Gastrocnemius medialis (tissue), 4 donors: ENCODE measurements at places on chromosomes 1 and 21.

- no peak for DNase-seq
Measured at GRCh38 chr21:28975397-28975796, 17.3 kb downstream of the LTN1 start.

- no peak for DNase-seq
Measured at GRCh38 chr1:232510367-232511110, 119.4 kb downstream of the SIPA1L2 start.

GRCh38 chr1:235468970-235469369 is 35.3 kb downstream of the B3GALNT2 start:
- DNase-seq = no peak

DNA sequence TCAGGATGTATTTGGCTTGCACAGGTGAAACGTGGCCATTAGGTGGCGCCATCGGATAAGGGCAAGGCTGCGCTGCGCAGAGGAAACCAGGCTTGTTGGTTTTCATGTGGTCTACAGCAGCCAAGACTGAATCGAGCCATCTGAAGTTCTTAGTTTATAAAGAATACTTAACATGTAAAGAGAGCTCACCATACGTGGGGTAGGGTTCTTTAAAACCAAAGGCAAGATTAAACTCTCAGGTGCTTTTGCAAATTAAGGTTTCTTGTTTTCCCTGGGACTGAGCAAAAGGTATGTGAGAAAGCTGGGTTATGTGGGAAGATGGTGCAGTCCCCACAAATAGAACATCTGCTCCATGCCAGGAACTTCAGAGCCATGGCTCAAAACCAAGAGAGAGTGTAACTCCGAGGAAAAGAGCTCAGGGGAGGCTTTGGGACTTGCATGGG is 9.3 kb downstream of the MASP2 start:
- DNase-seq = peak; percentile 71

DNA sequence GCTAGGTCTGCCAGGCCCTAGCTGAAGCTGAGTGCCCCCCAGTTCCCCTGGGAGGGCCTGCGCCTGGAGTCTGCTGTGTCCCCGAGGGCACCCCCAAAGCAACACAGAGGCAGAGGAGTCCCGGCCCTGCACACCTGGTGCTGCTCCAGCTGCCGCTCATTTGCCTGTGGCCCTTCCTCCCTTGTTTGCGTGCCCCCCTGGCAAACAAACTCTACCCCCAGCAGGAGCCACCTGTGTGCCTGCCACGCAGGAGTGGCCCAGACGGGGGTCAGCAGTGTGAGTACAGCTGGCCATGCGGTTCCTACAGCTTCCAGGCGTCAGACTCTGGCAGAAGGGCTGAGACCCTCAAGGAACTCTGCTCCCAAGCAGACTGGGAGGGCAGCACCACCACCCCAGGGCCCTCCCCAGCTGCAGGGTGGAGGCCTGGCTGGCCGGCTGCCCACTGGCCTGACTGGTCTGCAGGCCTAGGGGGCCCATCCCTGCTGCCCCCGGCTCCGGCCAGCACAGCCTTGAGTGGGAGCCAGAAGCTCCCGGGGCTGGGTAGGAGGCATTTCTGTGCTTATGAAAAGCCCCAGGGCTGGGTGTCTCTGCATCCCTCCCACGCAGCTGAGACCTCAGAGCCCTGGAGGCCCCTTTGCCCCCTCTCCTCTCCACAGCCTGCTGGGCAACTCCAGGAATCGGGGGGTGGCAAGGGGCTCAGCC is 563 bp upstream of the TAS1R3 start:
- DNase-seq = no peak

GRCh38 chr1:28139025-28139712 is 37.3 kb downstream of the PTAFR start:
- no peak for DNase-seq

GRCh38 chr1:75522389-75522788 is 88.5 kb downstream of the SLC44A5 start:
- DNase-seq = no peak

GRCh38 chr1:157803851-157804250 is 16.1 kb downstream of the FCRL1 start:
- DNase-seq = no peak

- DNase-seq = no peak
Measured at GRCh38 chr1:160621633-160622413, 25.0 kb downstream of the SLAMF1 start.

- DNase-seq = no peak
Measured at GRCh38 chr21:35100349-35100811, 51.3 kb upstream of the RUNX1 start.

DNA sequence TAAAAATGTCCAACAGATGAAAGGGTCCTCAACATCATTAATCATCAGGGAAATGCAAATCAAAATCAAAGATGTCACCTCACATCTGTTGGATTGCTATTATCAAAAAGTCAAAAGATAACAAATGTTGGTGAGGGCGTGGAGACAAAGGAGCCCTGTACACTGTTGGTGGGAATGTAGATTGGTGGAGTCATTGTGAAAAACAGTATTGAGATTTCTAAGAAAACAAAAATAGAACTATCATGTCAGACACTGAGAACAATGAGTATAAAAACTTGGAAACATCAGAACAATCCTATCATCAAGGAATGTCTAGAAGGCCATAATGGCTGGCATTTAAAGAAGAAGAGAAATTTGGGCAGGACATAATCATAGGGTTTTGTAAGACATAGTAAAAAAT is 209.2 kb upstream of the PTGFR start:
- no peak for DNase-seq

DNA sequence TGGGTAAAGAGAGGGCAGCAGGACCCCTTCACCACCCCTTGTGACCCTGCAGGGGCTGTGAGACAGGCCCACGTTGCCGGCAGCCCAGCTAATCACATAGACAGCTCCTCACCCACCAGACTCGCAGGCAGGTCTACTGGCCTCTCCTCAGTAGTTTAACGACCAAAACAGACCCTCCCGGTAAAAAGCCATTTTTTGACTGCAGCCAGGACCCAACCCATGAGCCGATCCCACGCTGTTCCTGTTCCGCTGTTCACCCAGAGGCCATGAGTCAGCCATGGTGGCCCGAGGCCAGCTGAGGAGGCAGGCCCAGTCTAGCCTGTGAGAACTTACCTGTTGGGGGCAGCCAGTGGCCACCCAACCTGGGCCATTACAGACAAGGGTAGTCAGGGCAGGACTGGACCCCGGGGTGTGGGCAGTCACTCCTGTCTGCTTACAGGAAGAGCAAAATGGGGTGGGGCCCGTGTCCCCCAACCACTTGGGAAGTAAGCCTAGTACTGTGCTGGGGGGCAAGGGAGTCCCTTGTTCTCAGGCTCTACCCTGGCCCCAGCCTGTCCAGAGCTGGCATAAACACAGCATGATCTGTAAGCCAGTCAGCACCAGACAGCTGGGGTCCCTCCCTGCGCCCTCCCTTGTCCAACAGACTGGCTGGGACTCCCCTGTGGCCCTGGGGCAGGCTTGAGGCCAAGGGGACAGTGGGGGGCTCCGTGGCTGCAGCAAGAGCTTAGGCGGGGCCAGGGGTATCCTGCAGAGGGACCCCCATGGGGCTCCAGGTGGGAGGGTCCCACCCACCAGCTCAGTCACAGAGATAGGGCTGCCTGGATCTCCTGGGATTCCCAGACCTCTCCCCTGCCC is 61.9 kb downstream of the WNT9A start:
- DNase-seq = peak; percentile 54

DNA sequence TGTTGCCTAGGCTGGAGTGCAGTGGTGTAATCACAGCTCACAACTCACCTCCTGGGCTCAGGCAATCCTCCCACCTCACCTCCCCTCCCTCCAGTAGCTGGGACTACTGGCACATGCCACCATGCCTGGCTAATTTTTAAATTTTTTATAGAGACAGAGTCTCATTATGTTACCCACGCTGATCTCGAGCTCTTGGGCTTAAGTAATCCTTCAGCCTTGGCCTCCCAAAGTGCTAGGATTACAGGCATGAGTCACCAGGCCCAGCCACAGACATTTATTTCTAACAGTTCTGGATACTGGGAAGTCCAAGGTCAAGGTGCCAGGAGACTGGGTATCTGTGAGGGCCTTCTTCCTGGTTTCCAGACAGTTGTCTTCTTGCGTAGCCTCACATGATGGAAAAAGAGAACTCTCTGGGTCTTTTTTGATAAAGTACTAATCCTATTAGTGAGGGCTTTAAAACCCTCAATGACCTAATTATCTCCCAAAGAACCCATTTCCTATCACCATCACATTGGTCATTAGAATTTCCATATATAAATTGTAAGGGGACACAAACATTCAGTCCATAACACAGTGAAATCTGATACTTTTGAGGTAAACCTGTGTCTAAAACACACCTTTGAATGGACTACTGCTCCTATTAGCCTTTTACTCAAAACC is 67.9 kb downstream of the PHACTR4 start:
- DNase-seq = peak; percentile 77

- no peak for DNase-seq
Measured at GRCh38 chr1:218480137-218480536, 135.0 kb downstream of the TGFB2 start.

- DNase-seq = no peak
Measured at GRCh38 chr1:161158316-161159010, 837 bp upstream of the USP21 start.

DNA sequence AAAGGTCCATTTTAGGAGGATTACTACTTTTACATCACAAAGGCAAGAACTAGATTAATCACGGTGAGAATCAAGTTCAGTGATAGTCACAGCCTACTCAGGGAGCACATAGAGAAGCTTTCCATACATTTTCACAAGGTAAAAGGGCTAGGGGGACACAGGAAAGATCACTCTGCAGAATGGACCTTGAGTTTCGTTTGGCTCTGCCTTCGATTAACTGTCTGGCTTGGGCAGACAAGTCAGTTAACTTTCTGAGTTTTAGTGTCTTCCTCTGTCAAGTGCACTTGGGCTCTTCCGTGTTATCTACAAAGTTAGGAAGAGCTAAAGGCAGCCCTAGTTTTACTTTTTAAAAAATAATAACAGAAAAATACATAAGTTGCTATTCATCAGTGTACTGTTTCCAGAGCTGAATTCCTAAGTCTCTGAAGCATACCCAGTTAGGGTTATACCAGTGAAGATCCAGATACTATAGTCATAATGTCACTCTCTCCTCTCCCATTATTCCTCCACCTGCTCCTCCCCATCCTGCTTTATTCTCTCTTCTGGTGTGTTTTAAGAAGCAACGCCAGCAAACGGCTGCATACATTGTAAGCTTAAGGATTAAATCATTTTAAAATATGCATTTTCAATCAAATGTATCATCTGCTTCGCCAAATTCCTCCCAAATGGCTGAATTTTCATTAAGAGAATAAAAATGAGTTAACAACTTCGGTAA is 1.7 kb downstream of the CEP170 start:
- no peak for DNase-seq

- no peak for DNase-seq
Measured at GRCh38 chr1:222068937-222069336, 327.0 kb upstream of the DUSP10 start.
